ENCODE measurements at places on chromosomes 13 and 19.
A peak's percentile ranks its signal among the peaks of the same experiment; 100 is the strongest.

GRCh38 chr19:5430237-5430636 is 25.0 kb upstream of the ZNRF4 start:
- DNase-seq, result no peak

DNA sequence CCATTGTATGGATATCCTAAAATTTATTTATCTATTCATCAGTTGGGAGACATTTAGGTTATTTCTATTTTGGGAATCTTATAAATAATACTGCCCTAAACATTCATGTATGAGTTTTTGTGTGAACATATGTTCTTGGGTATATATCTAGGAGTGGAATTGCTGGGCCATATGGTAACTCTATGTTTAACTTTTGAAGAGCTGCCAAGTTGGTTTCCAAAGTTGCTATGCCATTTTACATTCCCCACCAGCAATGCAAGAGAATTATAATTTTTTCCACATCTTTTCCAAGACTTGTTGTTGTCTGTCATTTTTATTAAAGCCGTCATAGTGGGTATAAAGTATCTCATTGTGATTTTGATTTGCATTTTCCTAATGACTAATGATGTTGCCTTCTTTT is 48.2 kb upstream of the CALM3 start:
- DNase-seq, result no peak

DNA sequence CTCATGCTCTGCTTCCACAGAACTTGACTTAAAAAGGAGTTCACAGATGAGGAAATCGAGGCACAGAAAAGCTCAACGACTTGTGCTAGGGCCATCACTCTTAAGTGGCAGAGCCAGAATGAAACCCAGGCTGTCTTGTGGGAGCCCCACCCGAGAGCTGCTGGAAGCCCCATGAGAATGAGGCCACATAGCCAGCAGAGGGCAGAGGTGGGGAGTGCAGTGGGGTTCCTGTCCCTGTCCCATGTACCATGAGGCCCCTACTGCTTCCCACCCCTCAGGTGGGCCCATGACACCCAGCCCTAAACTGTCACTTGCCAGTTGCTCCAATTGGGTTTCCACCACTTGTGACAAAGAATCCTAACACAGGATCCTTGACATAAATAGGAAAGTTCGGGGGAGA is 175.9 kb downstream of the IRS2 start:
- no peak for DNase-seq

- DNase-seq, result no peak
Observed at GRCh38 chr19:4974880-4975469, 6.1 kb downstream of the KDM4B start.

DNA sequence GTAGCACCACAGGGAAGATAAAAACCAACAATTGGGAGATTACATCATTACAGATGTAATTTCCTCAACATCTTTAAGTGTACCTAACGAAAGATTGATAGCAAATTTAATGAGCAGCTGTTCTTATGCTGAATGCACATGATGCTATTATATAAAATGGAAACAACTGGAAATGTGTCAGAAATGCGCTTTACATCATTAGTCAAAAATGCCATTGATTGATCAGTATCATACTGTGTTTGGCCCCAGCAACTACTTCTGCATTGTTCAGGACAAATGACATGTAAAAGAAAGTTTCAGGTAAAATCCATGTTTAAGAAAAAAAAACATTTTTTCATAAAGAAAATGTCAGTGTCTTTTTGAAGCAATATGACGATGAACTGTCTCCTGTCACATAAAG is 625.5 kb upstream of the MIR17HG start:
- no peak for DNase-seq

DNA sequence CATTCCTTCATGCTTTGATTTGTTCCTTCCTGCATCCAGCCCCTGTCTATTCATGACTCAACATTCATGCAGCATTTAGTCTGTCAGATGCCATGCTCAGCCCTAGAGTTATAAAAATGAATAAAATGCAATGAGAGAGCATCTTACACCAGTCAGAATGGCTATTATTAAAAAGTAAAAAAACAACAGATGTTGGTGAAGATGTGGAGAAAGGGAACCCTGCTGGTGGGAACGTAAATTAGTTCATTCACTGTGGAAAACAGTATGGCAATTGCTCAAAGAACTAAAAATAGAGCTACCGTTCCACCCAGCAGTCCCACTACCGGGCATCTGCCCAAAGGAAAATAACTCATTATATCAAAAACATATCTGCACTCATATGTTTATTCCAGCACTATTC is 70.0 kb upstream of the GTF3A start:
- no peak for DNase-seq

DNA sequence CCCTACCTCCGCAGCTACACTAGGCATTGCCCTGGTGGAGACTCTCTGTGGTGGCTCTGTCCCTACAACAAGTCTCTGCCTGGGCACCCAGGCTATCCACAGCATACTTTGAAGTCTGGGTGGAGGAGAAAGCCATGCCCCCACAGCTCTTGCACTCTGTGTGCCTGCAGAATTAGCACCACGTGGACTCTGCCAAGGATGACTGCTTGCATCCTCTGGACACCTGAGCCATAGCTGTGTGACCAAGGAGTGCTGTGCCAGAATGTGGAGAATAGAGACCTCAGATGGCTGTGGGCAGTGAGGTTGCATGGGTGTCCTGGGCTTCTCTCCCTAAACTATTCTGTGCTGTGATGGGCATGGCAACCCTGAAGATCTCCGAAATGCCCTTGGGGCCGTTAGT is 21.2 kb upstream of the MCF2L start:
- no peak for DNase-seq

GRCh38 chr13:44919104-44919804 is 70.0 kb downstream of the NUFIP1 start:
- DNase-seq, result no peak

DNA sequence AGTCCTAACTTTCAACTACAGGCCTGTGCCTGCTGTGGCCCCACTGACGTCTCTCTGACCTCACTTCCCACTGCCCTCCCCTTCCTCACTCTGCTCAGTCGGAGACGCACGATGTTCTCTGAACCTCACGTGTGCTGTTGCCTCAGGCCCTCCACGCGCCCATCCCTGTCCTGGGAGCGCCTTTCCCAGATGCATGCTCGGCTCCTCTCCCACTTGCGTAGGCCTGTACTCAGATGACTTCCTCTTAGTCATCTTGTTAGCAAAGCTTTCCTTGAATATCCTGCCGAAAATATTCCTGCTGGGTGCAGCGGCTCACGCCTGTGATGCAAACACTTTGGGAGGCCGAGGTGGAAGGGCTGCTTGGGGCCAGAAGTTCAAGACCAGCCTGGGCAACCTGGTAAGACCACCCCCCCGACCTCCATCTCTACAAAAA is 9.3 kb upstream of the SYT5 start:
- DNase-seq, result peak; percentile 79

- DNase-seq, result no peak
Observed at GRCh38 chr19:3333662-3334061, 32.7 kb upstream of the NFIC start.

DNA sequence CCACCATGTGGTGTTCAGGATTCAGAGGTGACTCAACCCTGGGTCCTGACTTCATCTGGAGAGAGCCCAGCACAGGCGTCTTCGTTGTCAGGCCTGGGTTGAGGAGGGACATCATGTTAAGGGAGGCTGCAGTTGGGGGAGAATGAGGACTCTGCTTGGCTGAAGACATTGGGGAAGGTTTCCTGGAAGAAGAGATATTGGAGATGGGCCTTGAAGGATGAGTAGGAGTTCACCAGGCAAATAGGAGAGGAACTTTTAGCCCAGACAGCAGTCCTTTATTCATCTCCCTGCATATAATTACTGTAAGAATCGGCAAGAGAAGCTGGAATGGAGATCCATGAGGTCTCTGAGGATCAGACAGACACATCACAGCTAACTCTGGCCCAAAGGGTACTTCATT is 38.9 kb downstream of the VAV1 start:
- DNase-seq, result no peak

DNA sequence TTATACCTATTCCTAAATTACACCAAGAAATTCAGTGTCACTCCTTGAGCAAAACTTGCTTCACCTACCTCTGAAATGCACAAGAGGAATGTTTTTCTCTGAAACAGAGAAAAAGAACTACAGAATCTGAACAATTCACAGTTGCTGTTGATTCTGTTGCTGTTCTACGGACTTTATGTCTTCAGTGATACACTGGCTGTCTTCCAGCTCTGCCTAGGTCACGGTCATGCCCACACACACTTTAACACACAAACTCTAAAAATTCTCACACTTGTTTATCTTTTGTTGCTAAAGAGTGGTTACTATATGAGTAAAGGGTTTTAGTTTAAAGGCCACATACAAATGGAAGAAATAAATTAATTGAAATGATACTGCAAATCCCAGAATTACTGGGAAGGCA is 124.4 kb upstream of the SPRY2 start:
- DNase-seq, result no peak

GRCh38 chr13:30079501-30079900 is 227.8 kb downstream of the KATNAL1 start:
- no peak for DNase-seq

DNA sequence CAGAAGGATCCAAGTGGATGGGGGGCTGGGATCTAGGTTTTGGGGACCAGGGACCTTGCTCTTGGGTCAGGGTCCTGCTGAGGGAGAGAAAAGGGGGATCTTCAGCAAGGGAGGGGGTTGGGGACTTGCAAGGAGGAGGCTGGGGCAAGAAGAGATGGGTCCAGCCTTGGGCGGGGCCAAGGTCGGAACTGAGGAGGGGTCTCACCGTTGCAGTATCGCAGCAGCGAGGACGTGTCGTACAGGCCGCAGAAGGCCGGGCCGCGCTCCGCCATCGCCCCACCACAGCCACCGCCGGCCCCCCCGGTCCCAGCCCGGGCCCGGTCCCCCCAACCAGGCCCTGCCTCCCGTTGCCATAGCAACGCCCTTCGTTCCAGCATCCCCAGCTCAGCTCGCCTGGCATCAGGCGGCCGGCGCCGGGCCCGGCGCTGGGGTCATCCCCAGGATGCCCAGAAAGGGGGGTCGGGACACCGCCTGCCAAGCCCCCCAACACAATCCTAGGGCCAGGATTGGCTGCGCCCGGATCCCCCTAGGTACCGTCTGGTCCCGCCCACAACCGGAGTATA is 6.0 kb upstream of the EML2 start:
- DNase-seq, result no peak

GRCh38 chr19:8811315-8812172 is 20.6 kb downstream of the ZNF558 start:
- DNase-seq, result no peak

DNA sequence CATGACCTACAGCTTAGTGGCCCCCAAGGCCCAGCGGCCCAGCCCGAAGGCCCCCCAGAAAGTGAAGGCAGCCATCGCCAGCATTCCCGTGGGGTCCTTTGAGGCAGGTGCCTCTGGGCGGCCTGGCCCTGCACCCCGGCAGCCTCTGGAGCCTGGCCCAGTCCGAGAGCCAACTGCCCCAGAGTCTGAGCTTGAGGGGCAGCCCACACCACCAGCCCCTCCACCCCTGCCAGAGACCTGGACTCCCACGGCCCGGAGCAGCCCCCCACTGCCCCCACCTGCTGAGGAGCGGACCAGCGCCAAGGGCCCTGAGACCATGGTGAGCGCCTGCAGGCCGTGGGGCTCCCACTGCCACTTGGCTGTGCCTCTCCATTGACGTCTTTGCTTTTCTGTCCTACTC is 9.0 kb upstream of the PRR19 start:
- DNase-seq, result no peak

DNA sequence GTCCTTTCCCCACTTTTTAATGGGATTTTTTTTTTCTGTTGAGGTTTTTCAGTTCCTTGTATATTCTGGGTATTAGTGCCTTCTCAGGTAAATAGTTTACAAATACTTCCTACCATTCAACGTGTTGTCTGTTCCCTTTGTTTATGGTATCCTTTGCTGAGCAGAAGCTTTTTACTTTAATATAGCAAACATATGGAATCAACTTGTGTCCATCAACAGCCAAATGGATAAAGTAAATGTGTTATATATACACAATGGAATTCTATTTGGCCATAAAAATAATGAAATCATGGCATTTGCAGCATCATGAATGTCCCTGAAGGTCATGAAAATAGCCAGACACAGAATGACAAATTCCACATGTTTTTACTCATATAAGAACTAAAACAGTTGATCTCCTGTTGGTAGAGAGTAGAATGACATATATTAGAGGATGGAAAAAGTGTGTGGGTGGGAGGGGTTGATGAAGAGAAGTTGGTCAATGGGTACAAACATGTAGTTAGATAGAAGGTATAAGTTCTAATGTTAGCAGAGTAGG is 500.8 kb downstream of the SLITRK6 start:
- no peak for DNase-seq

- DNase-seq, result no peak
Observed at GRCh38 chr13:111431206-111431605, 110.8 kb downstream of the TEX29 start.

DNA sequence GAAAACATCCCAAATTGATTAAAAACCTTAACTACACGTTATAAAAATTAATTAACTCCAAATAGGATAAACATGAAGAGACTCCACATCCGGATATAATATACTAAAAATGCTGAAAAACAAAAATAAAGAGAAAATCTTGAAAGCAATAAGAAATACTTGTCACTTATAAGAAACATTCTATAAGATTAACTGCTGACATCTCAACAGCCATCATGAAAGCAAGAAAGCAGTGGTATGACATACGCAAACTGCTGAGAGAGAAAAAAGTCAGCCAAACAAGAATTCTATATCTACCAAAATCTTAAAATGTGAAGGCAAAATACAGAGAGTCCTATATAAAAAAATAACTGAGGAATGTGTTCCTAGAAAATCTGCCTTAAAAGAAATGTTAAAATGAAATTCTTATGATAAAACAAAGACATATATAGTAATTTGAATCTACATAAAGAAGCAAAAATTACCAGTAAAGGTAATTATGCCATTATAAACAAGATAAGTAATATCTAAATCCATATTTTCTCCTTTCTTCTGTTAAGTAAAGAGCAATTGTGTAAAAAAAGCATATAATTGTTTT is 1851.1 kb downstream of the PCDH9 start:
- no peak for DNase-seq

GRCh38 chr19:12720851-12721655 is 2.7 kb downstream of the TNPO2 start:
- no peak for DNase-seq

GRCh38 chr19:57025491-57025890 is 94.3 kb upstream of the USP29 start:
- DNase-seq, result no peak

- no peak for DNase-seq
Observed at GRCh38 chr13:51033421-51034185, 77.5 kb downstream of the C13orf42 start.

- no peak for DNase-seq
Observed at GRCh38 chr13:40553356-40553755, 113.1 kb downstream of the FOXO1 start.

DNA sequence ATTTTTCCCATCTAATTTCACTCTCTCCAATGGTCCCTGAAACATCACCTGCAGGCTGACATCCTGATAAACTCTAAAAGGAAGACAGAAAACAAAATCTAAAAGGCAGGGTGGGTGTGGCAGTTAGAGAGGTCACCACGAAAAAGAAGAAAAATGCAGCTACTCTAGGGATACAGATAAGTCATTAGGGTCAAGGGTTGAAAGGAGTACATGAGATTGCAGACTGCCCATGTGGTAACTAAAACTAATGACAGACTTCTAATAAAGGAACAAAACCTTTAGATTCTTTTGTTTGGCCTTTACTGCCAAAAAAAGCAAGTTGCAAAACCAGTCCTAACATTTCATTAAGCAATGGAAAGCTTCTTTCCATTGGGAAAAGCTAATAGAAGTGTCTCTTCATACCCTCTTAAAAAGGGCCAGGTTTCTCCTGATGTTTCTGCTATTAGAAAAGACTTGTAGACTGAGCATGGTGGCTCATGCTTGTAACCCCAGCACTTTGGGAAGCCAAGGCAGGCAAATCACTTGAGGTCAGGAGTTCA is 31.0 kb downstream of the THSD1 start:
- no peak for DNase-seq

GRCh38 chr19:50567052-50567841 is 988 bp downstream of the LRRC4B start:
- peak; percentile 82 for DNase-seq

GRCh38 chr13:76636829-76637228 is 249.4 kb downstream of the KCTD12 start:
- DNase-seq, result no peak
